CD4-positive, alpha-beta T cell treated with Interleukin-1 beta for 1 hour (primary cell): ENCODE measurements at places on chromosomes 6 and 20.
A peak's percentile ranks its signal among the peaks of the same experiment; 100 is the strongest.

GRCh38 chr6:143745166-143746133 lies 67.7 kb downstream of the PHACTR2 start:
- no peak for DNase-seq

- DNase-seq = no peak
Observed at GRCh38 chr20:942611-943010, 26.5 kb upstream of the ANGPT4 start.

DNA sequence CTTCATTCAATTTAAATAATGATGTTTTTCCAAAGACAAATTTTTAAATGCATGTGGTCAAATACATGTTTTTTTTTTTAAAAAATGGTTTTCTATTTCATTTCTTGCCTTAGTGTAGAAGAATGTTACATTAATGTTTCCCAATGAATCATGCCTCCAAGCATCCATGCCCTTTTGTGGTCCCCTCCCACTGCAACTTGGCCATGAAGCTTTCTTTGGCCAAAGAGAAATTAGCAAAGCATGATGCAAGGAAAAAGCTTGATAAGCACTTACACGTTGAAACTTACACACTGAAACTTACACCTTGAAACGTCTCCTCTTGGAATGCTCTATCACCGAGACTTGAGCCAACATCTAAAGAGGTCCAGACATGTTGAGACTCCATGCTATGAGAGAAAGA lies 93.0 kb upstream of the ELOVL5 start:
- DNase-seq = no peak

DNA sequence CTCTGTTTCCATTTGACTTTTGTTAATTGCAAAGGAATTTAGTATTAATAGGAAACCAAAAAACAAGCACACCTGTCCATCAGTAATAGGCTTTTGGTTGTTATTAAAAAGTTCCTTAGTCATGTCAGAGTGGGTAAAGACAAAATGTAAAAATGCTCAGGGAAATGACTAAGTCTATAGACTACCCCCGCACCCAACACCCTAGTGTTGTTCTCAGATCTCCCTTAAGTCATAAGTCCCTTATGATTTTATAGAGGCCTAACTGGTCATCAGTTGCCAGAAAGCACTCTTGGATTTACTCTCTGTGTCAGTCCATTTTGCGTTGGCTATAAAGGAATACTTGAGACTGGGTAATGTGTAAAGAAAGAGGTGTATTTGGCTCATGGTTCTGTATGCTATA lies 52.8 kb downstream of the MAP3K4 start:
- DNase-seq = no peak

DNA sequence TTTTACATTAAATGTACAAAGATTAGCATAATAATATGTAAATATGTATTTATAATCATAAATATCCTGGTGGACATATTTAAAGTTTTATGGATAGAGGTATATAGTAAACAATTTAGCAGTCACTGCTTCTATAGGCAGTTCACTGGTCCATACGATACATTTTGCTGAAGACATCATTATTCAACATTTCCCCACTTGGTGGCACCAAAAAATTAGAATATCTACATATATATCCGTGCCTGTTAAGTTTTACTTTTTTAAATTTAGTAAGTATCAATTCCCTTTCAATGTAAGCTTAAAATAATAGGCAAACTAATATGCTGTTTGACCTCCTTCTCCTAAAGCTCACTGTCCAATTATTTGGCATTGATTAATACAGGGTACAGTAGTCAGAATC lies 64.2 kb downstream of the LMBRD1 start:
- no peak for DNase-seq

DNA sequence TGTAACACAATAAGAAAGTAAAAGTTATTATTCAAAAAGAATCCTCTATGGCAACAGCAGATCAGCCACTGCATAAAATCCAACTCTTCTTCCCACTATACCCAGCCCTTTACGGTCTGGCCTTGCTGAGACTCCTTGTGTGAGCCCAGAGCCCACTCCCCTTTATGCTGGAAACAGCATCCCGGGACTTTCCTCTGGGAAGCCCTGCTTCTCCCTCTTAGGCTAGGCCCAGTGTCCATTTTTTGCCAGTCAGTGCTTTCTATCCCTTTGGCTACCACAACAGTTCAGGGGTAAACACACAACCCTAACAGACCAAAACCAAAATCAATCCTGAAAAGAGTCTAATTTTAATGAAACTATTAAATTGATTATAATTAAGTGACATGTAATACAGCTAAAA lies 20.6 kb downstream of the FKBP5 start:
- DNase-seq = no peak

DNA sequence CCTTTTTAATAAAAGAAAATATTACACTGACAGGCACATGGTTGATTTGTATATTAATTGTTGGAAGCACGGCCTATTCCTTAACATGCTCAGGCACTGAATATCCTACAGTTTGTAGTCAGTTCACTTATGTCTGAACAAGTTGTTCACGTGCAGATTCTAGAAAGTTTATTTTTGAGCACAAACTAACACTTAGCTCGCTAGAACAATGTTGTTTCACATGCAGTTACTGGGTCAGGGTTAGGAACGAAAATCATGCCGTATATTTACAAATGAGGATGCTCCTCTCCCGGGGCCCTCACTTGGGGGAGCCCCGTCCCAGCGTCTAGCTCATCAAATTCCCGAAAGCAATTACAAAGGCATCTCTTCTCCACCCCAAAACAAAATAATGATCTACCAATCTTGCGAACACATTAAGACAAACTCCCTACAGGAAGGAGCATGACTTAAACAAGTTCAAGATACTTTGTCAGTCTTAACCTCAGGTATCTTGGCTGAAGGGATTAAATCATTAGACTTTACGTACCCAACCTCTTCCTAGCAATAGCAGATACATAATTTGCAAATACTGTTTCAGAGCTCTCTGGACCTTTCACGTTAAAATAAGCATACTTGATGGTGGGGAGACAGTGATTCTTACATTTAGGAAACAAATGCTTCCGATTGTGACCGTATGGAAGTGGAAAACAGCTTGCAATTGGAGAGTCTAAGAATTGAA lies 1.5 kb downstream of the MAP7 start:
- DNase-seq = no peak

DNA sequence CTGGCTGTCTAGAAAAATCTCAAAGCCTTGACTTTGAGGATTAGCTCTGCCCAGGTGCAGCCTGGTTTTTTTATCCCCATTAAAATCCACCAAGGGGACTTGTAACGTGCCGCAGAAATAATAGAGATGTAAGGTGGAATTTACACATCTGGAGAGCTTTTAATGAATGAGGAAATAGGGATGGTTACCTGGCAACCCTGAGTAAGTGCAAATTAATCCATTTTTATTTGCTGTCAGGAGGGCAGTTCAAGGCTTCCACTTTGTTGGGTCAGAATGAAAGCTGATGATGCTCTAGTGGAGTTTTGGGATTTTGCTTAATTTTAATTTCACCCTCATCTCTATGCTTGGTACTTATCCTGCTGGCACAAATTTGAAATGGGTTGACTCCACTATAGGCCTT lies 163.4 kb upstream of the CEP162 start:
- no peak for DNase-seq

GRCh38 chr6:106617302-106617701 lies 12.0 kb downstream of the RTN4IP1 start:
- no peak for DNase-seq

DNA sequence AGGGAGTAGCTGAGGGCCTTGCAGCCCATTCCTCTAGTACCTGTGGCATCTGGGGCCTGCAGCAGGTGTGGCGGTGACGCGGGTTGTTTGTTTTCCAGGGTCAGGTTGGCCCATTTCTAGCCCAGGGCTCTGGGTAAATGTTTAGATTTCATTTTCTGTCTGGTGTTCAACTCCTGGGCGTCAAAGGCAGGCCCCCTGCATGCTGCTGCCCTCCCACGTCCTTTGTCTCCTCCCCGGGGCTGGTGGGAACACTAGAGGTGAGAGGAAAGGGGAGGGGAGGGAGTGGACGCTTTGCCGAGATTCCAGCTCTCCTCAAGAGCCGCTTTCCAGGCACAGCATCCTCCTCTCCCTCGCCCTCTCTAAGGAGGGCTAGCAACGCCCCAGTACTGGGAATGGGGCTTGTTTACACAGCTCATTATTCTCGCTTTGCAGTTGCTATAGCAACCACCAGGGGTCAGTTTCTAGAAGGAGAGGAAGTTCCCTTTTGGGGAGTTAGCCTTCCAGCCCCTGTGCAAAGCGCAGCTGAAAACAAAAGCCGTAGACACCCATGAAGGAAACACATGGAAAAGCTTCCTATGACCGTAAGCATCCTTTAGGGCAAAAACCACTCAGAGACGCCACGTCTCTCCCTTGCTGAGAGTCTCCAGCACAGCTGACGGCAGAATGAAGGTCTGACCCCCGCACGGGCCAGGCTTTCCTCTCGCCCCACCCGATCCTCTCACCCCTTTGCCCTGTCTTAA lies 170.6 kb downstream of the LY86 start:
- DNase-seq = peak; percentile 20

- DNase-seq = no peak
Observed at GRCh38 chr20:41123631-41124030, 13.7 kb upstream of the PLCG1 start.

- DNase-seq = no peak
Observed at GRCh38 chr20:650954-651353, 2.0 kb downstream of the SRXN1 start.

GRCh38 chr20:48298851-48299484 lies 513.7 kb upstream of the SULF2 start:
- no peak for DNase-seq

DNA sequence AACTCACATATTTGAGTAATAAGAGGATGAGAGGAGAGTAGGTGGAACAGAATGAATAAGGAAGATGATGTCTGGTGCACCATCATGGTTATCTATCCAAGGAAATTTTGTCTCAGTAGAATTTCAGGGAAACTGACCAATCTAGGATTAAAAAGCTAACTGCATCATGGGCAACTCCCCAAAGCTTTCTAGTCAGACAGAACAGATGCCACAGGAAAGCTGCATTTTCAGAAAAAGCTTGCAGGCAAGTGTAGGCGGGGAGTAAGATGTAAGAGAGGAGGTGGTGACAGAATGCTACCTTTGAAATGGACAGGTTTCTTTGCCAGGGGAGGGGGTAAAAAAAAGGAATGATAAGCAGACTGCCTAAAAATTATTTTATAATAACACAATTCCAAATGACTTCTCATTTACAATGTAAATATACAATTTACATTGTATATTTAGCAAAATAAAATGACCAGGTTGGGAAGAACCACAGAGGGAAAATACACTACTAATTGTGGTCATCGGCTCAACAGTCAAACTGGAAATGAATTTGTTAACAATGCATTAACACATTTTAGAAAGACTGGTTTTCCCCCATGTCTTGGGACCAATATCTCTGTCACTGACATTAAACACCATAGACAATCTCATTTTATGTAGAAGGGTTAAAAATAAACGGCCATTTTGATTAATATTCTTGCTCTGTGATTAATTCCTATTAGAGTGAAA lies 15.1 kb downstream of the NHSL1 start:
- DNase-seq = no peak

- no peak for DNase-seq
Observed at GRCh38 chr6:109322825-109323224, 59.4 kb downstream of the CD164 start.

DNA sequence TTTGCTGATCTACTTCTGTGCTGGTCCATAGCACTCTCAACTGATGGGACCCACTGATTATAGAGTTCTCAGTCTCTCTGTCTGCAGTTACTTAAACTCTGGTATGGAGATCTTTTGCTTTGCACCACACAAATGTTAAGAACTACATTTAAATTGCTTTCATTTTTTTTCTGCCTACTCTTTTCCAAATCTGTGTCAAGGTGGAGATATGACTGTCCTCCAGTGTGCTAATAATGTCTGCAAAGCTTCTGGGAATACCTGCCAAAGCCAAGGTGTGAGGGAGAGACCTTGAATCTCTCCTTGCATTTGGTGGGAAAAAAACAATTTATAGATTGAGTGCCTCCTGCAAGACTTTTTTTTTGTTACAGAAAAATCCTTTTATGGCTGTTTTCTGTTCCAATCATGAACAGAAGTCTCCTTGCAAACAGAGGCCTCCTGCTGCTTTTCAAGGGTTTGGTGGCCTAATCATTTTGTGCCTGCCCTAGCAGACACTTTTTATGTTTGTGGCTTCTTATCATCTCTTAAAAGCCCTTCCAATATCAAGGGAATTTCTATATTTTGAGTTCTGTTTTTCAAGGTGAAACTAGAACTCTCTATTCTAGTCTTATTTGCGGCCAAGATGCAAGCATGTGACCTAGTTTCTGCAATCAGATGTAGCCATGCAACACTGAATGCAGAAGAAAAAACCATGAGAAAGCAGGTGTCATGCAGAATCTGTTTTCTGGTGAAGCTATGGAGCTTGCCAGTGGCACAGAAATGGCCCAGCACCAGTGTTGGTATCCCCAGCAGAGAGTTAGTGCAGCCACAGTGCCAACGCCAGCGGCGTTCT lies 23.2 kb upstream of the AKIRIN2 start:
- no peak for DNase-seq

DNA sequence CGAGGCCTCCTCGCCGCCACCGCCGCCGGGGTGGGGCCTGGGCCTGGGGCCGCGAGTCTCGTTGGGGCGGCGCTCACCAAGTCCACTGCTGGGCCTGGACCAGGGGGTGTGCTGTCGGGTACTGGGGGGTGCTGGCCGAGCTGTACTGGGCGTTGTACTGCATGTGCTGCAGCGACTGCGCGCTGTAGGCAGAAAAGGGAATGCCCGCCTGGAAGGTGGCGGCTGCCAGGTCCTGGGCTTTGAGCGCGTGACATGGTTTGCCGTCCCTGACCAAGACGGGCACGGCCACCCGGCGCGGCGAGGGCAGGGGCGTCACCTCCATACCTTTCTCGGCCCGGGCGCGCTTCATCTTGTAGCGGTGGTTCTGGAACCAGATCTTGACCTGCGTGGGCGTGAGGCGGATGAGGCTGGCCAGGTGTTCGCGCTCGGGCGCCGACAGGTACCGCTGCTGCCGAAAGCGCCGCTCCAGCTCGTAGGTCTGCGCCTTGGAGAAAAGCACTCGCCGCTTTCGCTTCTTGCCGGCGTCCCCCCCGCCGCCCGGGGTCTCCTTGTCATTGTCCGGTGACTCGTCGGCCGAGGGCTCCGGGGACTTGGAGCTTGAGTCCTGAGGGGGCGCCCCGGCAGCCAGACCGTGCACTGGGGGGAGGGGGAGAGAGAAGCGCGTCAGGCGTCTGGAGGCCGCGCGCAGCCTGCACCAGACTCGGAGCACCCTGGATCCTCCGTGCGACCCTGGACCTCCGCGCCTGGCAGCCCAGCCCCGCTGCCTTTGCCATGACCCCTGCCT lies 1.8 kb downstream of the NKX2-2 start:
- no peak for DNase-seq

DNA sequence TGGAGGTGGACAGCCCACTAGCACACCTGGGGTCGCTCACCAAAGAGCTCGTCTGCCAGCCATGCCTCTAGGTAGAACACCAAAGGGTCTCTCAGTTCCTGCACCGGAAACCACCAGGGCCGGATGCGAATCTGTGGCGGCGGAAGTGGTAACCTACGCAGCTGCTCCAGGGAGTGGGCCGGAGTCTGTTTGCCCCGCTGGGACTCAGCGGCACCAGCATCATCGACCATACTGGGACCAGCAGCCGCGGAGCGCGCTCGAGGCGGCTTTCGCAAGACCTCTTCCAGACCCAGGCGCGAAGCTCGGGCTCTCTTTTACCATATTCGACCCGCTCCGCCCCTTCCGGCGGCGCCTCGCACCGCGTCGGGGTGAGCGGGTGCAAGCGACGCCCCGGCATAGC lies at the start of gene OOEP:
Gene OOEP (minus strand): TSS at position 335 of the 400 bp plus-strand sequence. CDS start 105 bp downstream, at position 230.
- DNase-seq = no peak
